Gastroesophageal sphincter (tissue), 4 donors: ENCODE measurements at places on chromosomes 3 and 15. TPM values are rescaled to one million over a fixed set of nuclear protein-coding genes. Genes with fewer than 3 reads are reported as not detected.

Gene STRIT1
- not detected for total RNA-seq

Gene PTH1R
- 14.9 TPM for total RNA-seq

Gene SLC28A2
- not detected for total RNA-seq

Gene STAC
- 11.6 TPM for total RNA-seq

Gene SLC2A2
- total RNA-seq = not detected

Gene SEMA3G
- 7.9 TPM for total RNA-seq

Gene IRAK2
- total RNA-seq = 4.4 TPM

Gene SOX2
- total RNA-seq = 3.1 TPM

Gene TMIE
- total RNA-seq = not detected

Gene PLA2G4E
- 0.08 TPM for total RNA-seq

Gene RYK
- total RNA-seq = 133 TPM

GRCh38 chr15:90003736-90004135 is 2.6 kb downstream of the ZNF710 start:
- no peak for ATAC-seq

DNA sequence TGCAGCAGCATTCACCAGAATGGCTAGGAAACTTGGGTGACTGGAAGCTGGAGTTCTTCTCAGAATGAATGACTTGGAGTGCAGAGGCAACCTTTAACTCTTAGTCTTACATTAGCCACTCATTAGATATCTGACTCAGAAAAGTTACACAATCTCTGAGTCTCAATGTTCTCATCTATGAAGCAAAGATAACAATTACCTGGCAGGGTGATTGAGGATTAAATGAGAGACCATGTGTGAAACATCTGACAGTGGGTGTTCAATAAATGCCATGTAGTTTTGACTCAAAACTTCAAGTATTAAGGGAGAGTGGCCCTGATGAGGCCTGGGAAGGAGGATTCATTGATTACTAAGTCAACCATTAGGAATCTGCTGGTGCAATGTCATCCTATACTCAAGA is 48.3 kb downstream of the MRPL3 start:
- no peak for ATAC-seq

GRCh38 chr3:148077318-148077923 is 620.3 kb upstream of the AGTR1 start:
- ATAC-seq = no peak

GRCh38 chr15:62035256-62035924 is 24.9 kb downstream of the VPS13C start:
- ATAC-seq = no peak

GRCh38 chr3:71025010-71025409 is 558.5 kb downstream of the FOXP1 start:
- ATAC-seq = no peak

DNA sequence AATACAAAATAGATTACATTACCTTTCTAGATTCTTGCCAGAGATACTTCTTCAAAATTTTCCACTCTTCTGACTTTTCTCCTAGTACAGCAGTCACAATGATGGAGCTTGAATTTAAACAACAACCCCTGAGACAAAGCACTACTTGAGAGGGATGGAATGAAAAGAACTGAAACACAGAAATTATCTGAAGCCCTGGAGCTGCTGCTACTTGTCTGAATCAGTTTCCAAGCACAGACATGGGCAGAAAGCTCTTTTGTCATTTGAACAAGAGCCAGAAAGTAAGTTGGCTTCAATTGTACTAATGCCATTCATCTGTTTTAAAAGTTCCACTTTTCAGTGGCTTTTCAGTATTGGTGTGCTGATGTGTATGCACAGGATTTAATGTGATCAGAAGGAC is 718.5 kb upstream of the ARPP21 start:
- ATAC-seq = no peak

GRCh38 chr15:47711655-47712054 is 5.7 kb upstream of the SEMA6D start:
- ATAC-seq = no peak

DNA sequence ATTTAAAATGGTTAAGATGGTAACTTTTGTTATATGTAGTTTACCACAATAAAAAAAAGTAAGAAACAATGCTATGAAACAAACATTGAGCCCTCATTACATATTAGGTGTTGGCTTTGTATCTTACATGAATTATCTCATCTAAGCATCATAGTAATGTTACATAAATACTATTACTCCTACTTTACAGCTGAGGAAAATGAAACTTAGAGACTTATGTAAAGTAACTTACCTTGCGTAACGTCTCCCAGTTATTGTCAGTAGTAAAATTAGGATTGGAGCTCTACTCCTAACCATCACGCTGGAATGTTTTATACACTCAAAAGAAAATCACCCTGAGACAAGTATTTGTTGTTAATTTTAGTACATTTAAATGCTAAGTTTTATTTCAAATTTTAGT is 42.2 kb downstream of the DNAJC13 start:
- no peak for ATAC-seq

DNA sequence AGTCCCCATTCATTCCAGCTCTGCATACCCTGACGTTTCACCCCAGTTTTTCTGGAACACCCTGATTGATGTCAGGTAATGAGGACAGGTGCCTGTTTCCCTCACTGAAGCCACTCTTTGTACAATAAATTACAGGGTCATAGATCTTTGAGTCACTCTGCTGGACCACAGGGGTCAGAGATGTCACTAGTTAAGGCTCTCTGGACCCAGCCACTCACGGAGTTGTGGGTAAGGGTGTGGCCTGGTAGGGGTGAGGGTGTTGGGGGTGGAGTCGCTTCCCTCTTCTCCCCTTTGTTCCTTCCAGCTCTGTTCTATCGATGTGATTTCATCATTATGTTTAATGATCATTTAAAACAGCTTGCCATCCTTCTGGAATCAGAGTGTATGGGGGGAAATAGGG is 512 bp downstream of the IQCF5 start:
- no peak for ATAC-seq

GRCh38 chr3:27625864-27626263 is 96.3 kb downstream of the EOMES start:
- ATAC-seq = no peak

DNA sequence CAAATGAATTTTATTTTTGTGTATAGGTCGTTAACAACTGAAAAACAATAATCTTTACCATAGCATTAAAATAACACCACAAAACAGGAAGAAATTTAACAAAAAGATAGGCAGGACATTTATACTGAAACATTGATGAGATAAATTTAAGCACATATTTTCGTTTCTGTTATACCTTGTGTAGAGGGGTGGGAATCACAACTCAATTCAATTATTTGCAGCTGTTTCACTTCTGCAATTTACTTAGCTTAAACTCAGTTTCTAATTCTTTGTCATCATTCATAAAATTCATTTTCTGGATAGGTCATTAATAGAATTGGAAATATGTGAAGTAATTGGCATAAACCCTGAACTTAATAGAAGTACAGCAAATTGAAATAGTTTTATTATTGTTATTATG is 42.3 kb downstream of the TP63 start:
- ATAC-seq = no peak

DNA sequence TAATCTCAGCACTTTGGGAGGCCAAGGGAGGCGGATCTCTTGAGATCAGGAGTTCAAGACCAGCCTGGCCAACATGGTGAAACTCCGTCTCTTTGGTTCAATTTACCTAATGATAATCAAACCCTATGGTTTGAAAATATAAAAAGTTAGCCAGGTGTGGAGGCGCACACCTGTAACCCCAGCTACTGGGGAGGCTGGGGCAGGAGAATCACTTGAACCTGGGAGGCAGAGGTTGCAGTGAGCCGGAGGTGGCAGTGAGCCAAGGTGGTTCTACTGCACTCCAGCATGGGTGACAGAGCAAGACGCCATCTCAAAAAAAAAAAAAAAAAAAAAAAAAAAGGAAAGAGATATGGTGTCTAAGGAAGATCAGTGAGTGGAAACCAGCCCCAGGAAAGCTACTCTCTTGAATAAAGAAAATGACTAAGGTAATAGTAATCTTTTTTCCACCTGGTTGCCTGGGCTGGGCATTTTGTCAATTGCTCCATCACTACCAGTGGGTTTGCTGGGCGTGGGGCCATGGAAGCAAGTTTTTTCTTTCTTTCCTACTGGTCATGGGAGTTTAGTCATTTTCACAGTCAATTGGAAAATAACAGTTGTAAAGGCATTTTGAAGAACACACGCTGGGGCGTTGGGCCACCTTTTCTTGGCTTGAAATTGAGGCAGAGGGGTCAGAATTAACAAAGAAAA is 387.6 kb upstream of the RGMA start:
- no peak for ATAC-seq

GRCh38 chr3:123002749-123003497 is 24.6 kb downstream of the SEMA5B start:
- no peak for ATAC-seq

DNA sequence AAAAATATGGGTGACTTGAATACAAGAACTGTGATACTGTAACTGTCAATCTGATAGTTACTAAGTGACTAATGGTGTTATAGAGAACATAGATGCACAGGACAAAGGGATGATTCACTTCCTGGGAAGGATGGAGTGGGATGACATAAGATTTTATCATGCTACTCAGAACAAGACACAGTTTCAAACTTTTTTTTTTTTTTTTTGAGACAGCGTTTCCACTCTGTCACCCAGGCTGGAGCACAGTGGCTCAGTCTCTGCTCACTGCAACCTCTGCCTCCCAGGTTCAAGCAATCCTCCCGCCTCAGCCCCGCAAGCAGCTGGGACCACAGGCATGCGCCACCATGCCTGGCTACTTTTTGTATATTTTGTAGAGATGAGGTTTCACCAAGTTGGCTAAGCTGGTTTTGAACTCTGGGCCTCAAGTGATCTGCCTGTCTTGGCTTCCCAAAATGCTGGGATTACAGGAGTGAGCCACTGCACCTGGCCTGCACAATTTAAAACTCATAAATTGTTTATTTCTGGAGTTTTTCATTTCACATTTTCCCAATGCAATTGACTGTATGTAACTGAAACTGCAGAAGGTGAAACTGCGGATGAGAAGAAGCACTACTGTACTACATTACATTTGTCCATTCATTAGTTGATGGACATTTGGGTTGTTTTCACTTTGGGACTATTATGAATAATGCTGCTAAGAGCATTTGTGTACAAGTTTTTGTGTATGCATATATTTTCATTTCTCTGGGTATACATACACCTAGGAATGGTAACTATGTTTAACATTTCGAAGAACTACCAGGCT is 40.6 kb downstream of the ADIPOQ start:
- ATAC-seq = no peak

DNA sequence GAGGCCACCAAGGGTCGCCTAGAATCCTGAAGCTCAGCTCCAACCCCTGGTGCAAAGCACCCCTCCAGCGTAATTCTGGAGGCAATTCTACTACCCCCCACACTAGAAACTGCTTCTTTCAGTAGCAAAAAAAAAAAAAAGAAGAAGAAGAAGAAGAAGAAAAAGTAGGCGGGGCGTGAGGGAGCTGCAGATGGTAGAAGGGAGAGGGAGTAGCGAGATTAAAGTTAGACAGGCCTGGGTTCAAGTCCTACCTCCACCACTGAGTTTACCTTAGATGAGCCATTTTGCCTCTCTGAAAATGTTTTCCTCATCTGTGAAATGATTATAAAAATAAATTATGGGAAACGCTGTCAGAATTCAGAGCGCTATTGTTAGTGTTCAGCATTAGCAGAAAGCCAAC is 913 bp downstream of the FAM174B start:
- ATAC-seq = no peak

DNA sequence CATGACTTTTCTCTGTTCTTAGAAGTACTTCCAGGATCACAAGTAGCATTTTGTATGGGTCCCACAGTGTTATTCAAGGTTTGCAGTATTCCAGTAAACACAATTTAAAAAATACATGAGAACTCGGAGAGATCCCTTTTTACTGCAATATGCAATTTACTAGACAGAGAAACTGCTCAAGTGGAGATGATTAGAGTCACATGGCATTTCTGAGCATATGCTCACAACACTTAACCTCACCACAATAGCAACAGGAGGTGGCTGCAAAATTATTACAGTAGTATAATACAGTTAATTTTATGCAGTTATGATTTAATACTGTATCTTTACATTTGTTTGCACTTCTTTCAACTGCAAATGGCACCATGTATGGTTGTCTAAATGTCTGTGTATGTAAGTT is 87.5 kb downstream of the PIK3CB start:
- no peak for ATAC-seq

- peak; percentile 61 for ATAC-seq
These were observed 158.2 kb upstream of the ABI3BP start for GRCh38 chr3:101151286-101151913.

DNA sequence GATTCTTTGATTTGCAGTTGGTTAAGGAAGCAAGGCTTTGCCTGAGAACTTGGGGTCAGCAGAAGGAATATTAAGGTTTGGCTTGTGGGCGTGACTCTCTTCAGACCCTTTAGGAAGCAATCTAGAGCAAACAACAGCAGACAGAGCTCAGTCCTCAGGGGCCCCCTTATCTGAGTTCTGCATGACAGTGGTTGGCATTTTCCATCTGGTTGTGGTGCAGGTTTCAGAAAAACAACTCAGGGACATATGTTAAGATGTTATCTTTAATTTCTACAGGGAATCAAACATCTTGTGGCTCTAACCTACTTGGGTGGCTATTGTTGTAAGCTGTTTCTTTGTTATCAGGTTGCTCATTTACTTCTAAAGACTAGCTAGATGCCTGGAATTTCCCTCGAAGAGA is 141.4 kb downstream of the VPS8 start:
- ATAC-seq = no peak

DNA sequence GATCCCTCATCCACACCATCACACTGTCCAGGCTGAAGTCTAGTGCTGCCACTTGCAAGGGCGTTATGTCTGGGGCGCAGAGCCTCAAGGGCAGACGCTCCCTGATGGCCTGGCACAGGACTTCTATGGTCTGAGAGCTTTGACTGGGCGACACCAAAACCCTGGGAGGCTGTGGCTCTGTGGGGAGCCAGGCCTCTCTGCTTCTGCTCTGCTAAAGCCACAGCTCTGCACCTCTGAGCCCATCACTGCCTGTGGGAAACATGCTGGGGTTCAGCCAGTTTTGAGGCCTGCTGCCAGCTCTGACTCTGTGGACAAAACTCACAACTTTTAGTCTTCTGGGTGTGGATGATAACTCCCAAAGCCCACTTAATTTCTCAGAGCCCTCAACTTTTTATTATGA is 6.3 kb upstream of the LCTL start:
- no peak for ATAC-seq

DNA sequence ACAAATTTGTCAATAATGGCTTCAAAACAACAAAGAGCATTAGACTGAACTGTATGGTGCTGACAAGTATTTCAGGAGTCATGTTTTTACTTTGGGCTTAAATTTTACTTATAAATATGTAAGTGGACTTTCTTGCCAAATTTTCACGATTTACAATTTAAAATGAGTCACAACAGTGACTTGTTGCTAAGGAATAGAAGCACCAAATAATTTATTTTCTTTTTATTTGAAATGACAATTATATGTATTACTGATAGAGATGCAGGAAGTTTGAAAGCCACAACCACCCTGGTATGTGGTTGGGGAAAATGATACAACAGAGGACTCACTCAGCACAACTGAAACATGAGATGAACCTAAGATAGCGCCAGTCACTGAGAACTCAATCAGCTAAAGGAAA is 90.3 kb downstream of the FMN1 start:
- ATAC-seq = no peak

GRCh38 chr3:14861446-14862302 is 42.9 kb downstream of the FGD5 start:
- ATAC-seq = peak; percentile 8

- ATAC-seq = no peak
These were observed 21.0 kb downstream of the MBNL1 start for GRCh38 chr3:152289708-152290107.

DNA sequence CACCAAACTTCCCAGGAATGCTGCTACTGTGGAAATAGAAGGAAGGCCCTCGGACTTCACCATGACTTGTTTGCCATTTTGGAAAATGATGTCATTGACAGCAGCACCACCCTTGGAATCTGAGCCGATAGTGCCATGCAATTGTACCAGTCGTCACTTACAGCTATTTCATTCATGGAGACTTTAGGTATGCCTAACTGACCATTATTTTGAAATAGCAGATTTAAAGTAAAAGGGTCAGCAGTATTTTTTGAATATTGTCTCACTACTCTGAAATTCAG is 66.0 kb upstream of the ARL8B start:
- ATAC-seq = no peak
